Transverse colon (tissue), 4 donors: ENCODE measurements at places on chromosomes 13 and 19. TPM values are rescaled to one million over a fixed set of nuclear protein-coding genes. Genes with fewer than 3 reads are reported as not detected.
A peak's percentile ranks its signal among the peaks of the same experiment; 100 is the strongest.

DNA sequence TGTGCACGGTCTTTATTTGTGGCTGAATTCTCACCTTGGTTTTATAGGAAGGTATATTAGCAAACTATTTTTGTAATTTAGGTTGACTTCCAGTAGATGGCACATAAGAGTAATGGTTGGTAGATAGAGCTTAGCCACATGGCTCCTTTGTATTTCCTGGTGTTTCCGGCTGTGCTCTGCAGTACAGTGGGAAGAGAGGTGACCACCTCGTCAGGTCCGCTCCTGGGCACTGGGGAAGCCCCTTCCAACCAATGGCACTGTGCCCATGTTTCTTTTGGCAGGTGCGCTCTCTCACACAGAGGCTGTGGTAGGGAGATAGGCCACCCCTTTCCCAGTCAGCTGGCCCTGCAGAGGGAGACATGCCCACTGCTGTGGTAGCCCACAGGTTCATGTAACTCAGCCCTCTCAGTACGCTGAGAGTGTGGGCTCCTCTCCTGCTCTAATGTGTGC lies 74.3 kb upstream of the ATP12A start:
- no peak overlapping the region for H3K27ac ChIP-seq
- no peaks in the 10 kb centered on the region for H3K27me3 ChIP-seq
- no peak for DNase-seq
- H3K4me1 ChIP-seq = no peaks in the 10 kb centered on the region
- no peaks in the 10 kb centered on the region for H3K36me3 ChIP-seq

DNA sequence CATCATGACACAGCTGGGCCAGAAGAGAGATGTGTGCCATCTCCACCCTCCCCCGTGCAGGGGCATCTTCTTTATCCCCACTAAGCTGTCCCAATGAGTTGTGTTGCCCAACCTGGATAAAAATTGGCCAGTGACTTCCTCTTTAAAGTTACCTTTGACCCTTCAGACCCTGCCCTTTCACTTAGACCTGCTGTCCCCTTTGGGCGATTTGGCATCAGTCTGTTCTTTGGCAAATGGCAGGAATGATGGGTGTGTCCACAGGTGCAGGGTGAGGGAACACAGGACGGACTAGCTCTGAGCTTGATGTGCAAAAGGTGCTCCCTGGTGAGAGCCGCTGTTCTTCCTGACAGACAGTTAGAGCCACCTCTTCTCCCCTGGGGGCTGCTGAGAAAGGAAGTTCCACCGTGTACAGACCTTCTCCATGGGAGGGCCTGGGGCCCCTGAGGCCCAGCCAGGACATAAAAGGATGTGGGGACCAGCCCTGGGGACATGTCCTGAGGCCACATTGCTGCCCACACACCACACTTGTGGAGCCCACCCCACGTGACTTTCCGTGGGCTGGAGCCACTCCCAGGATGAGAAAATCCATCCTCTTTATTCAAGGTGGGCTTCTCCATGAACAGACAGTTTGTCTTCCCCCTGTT lies 1.7 kb downstream of the CYP4F8 start:
- H3K4me1 ChIP-seq = no peaks in the 10 kb centered on the region
- no peaks in the 10 kb centered on the region for H3K36me3 ChIP-seq
- peaks cover 5% of the 10 kb centered on the region for H3K27me3 ChIP-seq

GRCh38 chr13:77516342-77516789 lies 19.1 kb upstream of the SCEL start:
- no peaks in the 10 kb centered on the region for H3K36me3 ChIP-seq
- H3K27me3 ChIP-seq = no peaks in the 10 kb centered on the region
- no peak overlapping the region for H3K27ac ChIP-seq
- H3K4me3 ChIP-seq = no peak overlapping the region
- H3K4me1 ChIP-seq = no peaks in the 10 kb centered on the region

- H3K4me3 ChIP-seq = no peak overlapping the region
- H3K27ac ChIP-seq = no peak overlapping the region
- H3K36me3 ChIP-seq = no peaks in the 10 kb centered on the region
Measured at GRCh38 chr19:50693064-50693975, 26.3 kb downstream of the SHANK1 start.

DNA sequence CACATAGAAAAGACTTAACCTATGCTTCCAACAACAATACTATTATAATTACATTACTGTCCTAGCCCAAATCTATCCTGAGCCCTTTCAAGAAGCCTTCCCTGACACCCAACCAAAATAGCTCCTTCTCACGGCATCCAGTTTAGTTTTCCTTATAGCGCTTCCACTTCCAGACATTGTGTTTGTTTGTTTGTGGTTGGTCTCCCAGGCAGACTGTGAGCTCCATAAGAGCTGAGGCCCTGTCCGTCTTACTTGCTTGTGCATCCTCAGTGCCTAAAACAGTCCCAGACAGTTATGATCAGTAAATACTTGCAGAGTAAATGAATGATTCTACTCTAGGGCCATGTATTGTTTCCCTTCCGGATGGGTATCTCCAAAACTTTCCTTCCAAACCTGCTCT lies 68.1 kb upstream of the STARD13 start:
- H3K36me3 ChIP-seq = no peaks in the 10 kb centered on the region
- H3K4me3 ChIP-seq = no peak overlapping the region
- H3K4me1 ChIP-seq = peaks cover 20% of the 10 kb centered on the region
- H3K27ac ChIP-seq = peak overlapping the region; percentile 9
- H3K27me3 ChIP-seq = no peaks in the 10 kb centered on the region

Gene FGF21
- not detected for total RNA-seq

- H3K27ac ChIP-seq = no peak overlapping the region
- no peak for DNase-seq
- H3K27me3 ChIP-seq = no peaks in the 10 kb centered on the region
- H3K36me3 ChIP-seq = no peaks in the 10 kb centered on the region
- H3K4me3 ChIP-seq = no peak overlapping the region
- peaks cover 21% of the 10 kb centered on the region for H3K4me1 ChIP-seq
Measured at GRCh38 chr13:100108913-100109507, 20.1 kb downstream of the PCCA start.

GRCh38 chr13:88005188-88005587 lies 334.0 kb downstream of the SLITRK5 start:
- DNase-seq = no peak
- H3K27ac ChIP-seq = no peak overlapping the region
- H3K4me3 ChIP-seq = no peak overlapping the region
- H3K4me1 ChIP-seq = no peaks in the 10 kb centered on the region
- no peaks in the 10 kb centered on the region for H3K27me3 ChIP-seq

DNA sequence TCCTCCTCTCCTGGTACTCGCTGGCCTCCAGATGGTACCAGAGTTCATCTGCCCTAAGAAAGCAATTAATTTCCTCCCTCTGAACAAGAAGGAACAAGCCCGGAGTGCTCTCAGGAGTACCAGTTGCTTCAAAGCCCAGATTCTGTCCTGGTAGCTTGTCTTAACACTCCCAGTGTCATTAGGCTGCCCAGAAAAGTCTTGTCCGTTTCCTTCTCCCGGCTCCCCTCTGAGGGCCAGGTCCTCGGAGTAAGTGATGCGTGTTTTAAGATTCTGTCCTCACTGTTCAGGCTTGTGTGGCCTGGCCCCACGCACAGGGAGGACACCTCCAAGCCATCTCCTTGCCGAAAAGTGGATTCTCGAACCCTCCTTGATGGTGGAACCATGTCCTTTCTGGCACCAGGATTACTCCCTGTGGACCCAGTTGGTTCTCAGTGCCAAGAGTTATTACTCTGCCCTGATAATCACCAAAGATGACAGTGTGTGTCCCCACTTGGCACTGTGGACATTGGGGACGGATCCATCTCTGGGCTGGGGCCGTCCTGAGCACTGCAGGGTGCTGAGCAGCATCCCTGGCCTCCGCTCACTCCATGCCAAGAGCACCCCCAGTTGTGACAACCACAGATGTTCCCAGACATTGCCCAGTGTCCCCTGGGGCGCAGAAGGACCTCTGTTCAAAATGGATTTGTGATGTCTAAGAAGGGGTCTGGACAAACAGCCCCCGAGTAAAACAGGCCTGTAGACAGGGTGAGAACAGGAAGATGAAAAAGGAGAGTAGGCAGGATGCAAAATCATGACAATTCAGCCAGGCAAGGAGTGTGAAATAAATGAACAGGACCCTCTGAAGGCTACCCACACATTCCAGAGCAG lies 52.4 kb downstream of the RFX2 start:
- no peak for DNase-seq
- peak overlapping the region; percentile 95 for H3K27ac ChIP-seq
- no peaks in the 10 kb centered on the region for H3K27me3 ChIP-seq

Gene FUT3
- 180 TPM for total RNA-seq

DNA sequence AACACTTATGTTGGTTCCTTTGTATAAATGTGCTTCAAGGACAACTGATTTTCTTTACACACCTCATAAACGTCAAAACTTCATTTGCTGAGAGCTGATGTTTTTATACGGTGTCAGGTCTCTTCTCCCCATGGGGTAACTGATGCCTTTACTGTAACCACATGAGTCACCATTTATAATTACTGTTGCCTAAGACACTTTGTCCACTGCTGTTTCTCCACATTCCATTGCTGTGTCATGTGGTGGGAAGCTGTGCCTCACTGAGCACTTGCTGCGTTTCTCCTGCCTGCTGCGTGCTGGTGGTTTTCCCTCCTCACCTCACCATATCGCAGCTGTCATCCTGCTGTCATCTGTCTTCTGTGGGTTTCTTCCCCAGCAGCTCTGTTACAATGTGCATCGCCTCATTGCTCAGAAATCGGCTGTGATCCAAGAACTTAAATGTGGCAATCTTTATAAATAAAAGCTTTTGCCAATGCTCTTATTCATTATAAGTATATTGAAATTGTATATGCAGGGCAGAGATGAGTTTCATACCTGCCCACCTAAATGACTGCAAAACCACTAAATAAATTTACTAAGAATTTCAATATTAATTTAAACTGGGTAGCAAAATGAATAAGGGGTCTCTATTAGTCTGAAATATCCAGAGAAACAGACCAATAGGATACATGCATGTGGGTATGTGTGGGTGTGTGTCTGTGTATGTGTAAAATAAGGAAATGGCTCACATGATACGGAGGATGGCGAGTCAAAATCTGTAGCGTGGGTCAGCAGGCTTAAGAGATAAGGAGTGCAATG lies 547.0 kb upstream of the SLITRK5 start:
- no peak for DNase-seq
- no peak overlapping the region for H3K27ac ChIP-seq
- no peaks in the 10 kb centered on the region for H3K27me3 ChIP-seq
- no peaks in the 10 kb centered on the region for H3K36me3 ChIP-seq

DNA sequence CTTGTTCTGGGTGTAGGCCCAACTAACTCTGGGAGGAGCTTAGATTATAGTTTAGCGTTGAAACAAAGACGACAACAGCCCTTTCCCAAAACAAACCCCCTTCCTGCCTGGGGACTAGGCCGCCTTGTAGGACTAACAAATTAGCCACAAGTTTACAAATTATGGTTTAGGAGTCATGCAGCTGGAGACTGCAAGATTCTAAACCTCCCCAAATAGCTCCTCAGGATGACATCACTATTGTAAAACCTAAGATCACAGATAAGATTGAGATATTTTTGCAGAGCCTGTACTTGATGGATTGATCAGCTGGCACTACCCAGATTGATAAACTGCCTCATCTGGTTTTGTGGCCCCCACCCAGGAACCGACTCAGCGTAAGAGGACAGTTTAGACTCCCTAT lies 2.3 kb upstream of the SLC25A15 start:
- H3K36me3 ChIP-seq = no peaks in the 10 kb centered on the region
- peak overlapping the region; percentile 26 for H3K27ac ChIP-seq
- H3K4me3 ChIP-seq = no peak overlapping the region
- peaks cover 11% of the 10 kb centered on the region for H3K4me1 ChIP-seq

- DNase-seq = no peak
- H3K27me3 ChIP-seq = no peaks in the 10 kb centered on the region
- no peaks in the 10 kb centered on the region for H3K36me3 ChIP-seq
- no peak overlapping the region for H3K4me3 ChIP-seq
- H3K4me1 ChIP-seq = peaks cover 75% of the 10 kb centered on the region
Measured at GRCh38 chr13:97279913-97280312, 57.8 kb downstream of the MBNL2 start.

Gene UBE2L5
- not detected for total RNA-seq

Gene SERPINE3
- total RNA-seq = not detected

Gene ZNF226
- total RNA-seq = 24.3 TPM

DNA sequence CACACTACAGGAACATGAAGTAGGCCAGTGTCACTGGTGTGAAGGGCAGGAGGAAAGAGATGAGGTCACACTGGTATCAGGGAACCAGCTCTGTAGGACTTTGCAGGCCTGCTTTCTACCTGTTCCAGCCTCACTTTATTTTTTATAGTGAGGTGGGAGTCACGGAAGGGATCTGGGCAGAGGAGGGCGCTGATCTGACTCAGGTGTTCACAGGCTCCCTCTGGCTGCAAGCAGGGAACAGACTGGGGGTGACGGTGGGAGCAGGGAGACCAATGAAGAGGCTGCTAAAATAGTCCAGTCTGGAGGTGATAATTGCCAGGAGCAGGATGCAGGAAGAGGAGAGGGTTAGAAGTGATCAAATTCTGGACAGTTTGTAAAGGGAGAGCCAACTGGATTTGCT lies 2.8 kb downstream of the THAP8 start:
- no peak overlapping the region for H3K27ac ChIP-seq
- no peak overlapping the region for H3K4me3 ChIP-seq
- H3K27me3 ChIP-seq = no peaks in the 10 kb centered on the region
- no peak for DNase-seq

GRCh38 chr13:51202477-51203046 lies 19.6 kb upstream of the FAM124A start:
- H3K27me3 ChIP-seq = no peaks in the 10 kb centered on the region
- H3K36me3 ChIP-seq = no peaks in the 10 kb centered on the region
- H3K4me3 ChIP-seq = no peak overlapping the region
- no peak overlapping the region for H3K27ac ChIP-seq
- H3K4me1 ChIP-seq = no peaks in the 10 kb centered on the region

DNA sequence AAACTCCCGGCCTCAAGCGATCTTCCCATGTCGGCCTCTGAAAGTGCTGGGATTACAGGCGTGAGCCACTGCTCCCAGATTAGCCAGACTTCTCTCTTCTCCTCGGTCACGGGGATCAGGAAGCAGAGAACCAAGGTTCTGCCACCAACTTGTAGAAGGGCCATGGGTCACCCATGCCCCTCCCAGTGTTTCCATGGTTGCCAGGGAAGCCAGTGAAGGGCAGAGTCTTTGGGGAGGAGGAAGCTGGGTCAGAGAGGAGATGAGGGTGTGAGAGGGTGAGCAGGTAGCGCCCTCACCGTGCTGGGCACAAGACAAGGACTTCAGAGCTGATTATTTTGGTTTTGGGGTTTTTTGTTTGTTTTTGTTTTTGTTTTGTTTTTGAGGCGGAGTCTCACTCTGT lies 77.1 kb downstream of the GNG7 start:
- H3K27me3 ChIP-seq = no peaks in the 10 kb centered on the region
- peak; percentile 75 for DNase-seq
- no peaks in the 10 kb centered on the region for H3K36me3 ChIP-seq
- H3K27ac ChIP-seq = peak overlapping the region; percentile 54
- H3K4me1 ChIP-seq = peaks cover 22% of the 10 kb centered on the region

Gene PNMA8C
- total RNA-seq = not detected

GRCh38 chr13:27595055-27595811 lies 25.1 kb downstream of the LNX2 start:
- H3K4me1 ChIP-seq = peaks cover 34% of the 10 kb centered on the region
- no peak for DNase-seq
- H3K27ac ChIP-seq = no peak overlapping the region
- H3K27me3 ChIP-seq = no peaks in the 10 kb centered on the region
- no peak overlapping the region for H3K4me3 ChIP-seq
- no peaks in the 10 kb centered on the region for H3K36me3 ChIP-seq

Gene ZNF234
- total RNA-seq = 12.4 TPM

- no peaks in the 10 kb centered on the region for H3K36me3 ChIP-seq
- no peak overlapping the region for H3K27ac ChIP-seq
Measured at GRCh38 chr13:28541966-28542365, 47.0 kb upstream of the FLT1 start.

Gene NKG7
- total RNA-seq = not detected

Gene ZNF600
- total RNA-seq = 95.4 TPM
